ENCODE measurements at places on chromosomes 4 and X.

GRCh38 chrX:156001001-156001666, 3.6 kb downstream of the IL9R start:
- no peak overlapping the region for H3K27ac ChIP-seq
- no peaks in the 10 kb centered on the region for H3K27me3 ChIP-seq
- H3K4me3 ChIP-seq, result no peak overlapping the region
- H3K36me3 ChIP-seq, result no peaks in the 10 kb centered on the region
- no peaks in the 10 kb centered on the region for H3K4me1 ChIP-seq

DNA sequence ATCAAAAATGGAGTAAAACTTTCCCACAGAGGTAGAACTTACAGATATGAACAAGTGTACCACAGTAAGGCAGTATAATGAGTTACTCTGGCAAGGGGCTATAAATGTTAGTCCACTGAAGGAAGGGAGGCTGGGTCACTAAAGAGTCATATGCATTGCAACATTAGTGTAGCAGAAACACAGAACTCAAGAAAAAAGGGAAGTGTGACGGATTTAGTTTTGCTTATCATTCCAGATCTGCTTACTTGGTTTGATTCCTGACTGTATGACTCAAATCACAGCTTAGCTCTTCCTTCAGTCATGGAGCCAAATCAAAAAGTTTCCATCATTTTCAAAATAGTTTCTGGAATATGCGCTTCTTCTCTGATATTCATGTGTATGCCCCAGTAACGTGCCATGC, 148.7 kb downstream of the FSTL5 start:
- no peak for DNase-seq
- H3K4me3 ChIP-seq, result no peak overlapping the region
- no peaks in the 10 kb centered on the region for H3K27me3 ChIP-seq
- H3K4me1 ChIP-seq, result no peaks in the 10 kb centered on the region

- no peak overlapping the region for H3K4me3 ChIP-seq
- H3K27me3 ChIP-seq, result peaks cover 86% of the 10 kb centered on the region
- H3K27ac ChIP-seq, result no peak overlapping the region
- no peaks in the 10 kb centered on the region for H3K36me3 ChIP-seq
- peaks cover 6% of the 10 kb centered on the region for H3K4me1 ChIP-seq
- DNase-seq, result no peak
These were observed 5.2 kb downstream of the NKX3-2 start for GRCh38 chr4:13539047-13539618.

DNA sequence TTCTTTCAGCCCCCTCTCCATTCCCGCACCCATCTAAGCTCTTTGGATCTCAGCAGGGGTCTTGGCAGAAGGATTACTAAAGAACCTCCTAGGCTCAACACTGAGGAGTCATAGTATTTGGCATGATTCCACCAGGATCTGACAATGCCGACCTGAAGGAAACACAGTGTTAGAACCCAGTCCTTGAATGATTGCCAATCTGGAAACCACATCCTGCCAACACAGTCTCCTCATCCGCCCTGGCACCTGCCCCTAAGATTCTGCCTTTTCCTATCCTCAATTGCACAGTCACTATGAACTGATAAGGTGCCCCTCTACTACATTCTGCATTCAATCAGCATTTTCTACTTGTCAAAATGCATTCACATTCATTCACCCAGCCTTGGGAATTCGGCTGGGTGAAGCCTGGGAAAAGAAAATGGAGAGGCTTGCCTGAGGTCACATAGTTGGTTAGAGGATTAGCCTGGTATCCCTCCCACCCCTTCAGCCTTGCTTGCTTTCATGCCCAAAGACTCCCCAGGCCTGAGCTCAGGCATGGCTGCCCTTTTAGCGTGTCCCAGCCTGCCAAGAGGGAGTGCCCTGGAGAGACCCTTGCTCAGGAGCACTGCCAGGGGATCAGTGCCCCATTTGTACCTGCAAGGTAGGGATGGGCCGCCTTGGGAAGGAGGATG, 2.2 kb upstream of the CLDN2 start:
- DNase-seq, result no peak
- no peaks in the 10 kb centered on the region for H3K4me1 ChIP-seq
- H3K4me3 ChIP-seq, result no peak overlapping the region

DNA sequence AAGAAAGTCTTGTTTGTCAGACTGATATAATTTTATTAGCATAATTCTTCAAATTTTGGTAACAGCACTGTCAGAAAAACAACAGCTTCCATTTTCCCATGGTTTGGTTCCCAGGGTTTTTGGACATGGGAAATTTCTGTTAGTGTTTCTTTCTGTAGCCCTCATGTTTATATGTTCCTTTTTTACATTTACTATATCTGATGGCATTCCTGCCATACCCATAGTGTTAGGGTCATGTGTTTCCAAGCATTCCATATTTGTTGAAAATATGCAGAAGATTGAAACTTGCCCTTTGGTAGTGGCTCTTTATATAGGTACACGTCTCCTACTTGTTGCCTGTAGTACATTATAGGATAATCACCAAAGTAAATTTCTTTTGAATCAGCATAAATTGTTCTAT, 65.8 kb downstream of the PDLIM5 start:
- H3K36me3 ChIP-seq, result no peaks in the 10 kb centered on the region
- no peaks in the 10 kb centered on the region for H3K27me3 ChIP-seq
- DNase-seq, result no peak
- H3K4me3 ChIP-seq, result no peak overlapping the region

GRCh38 chr4:52617336-52618020, 41.6 kb downstream of the USP46 start:
- H3K4me3 ChIP-seq, result no peak overlapping the region
- H3K4me1 ChIP-seq, result no peaks in the 10 kb centered on the region
- no peak for DNase-seq
- no peaks in the 10 kb centered on the region for H3K36me3 ChIP-seq
- H3K27me3 ChIP-seq, result no peaks in the 10 kb centered on the region
- H3K27ac ChIP-seq, result no peak overlapping the region

- peaks cover 5% of the 10 kb centered on the region for H3K4me1 ChIP-seq
- no peaks in the 10 kb centered on the region for H3K27me3 ChIP-seq
- H3K4me3 ChIP-seq, result no peak overlapping the region
- DNase-seq, result no peak
These were observed 188.7 kb downstream of the STIM2 start for GRCh38 chr4:27049239-27049829.

DNA sequence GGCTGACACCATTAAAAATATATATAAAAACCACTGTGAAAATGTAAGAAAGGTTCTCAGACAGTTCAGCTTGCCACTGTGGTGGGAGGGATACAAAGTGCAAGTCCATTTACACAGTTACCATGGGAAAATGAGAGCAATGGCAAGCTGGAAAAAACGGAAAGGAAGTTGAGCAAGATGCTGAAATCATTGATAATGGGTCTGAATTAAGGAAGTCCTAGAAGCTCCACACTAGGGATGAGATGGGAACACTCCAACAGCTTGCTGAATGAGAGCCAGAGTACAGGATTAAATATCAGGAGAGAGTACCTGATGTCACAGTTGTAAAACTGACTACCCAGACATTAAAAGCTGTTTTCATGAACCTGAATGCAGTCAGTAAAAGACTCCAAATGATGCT, 218.6 kb downstream of the PRDM5 start:
- H3K4me1 ChIP-seq, result no peaks in the 10 kb centered on the region
- H3K27me3 ChIP-seq, result no peaks in the 10 kb centered on the region
- no peaks in the 10 kb centered on the region for H3K36me3 ChIP-seq

Data from kidney (tissue), 22 donors.